ENCODE measurements at places on chromosomes 5 and 9.

GRCh38 chr9:72844440-72844768 is 108.4 kb downstream of the ALDH1A1 start:
- DNase-seq: no peak

DNA sequence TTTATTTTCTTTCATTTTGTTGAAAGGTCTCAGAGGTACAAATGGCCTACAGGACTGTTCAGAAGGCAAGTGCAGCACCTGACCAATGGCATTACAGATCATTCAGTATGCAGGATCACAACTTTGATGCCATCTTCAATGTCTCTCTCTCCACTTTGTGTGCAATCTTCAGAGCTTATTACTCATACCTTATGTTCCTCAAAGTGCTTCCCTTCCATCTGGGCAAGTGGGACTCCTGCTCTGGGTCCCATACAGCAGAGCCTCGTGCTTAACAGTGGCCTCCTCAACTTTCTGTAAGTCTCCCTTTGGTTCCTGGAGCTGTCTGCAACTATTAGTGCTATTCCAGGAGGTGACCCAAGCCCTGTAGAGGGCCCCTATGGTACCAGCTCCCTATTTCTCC is 358.4 kb upstream of the RPS23 start:
- no peak for DNase-seq

DNA sequence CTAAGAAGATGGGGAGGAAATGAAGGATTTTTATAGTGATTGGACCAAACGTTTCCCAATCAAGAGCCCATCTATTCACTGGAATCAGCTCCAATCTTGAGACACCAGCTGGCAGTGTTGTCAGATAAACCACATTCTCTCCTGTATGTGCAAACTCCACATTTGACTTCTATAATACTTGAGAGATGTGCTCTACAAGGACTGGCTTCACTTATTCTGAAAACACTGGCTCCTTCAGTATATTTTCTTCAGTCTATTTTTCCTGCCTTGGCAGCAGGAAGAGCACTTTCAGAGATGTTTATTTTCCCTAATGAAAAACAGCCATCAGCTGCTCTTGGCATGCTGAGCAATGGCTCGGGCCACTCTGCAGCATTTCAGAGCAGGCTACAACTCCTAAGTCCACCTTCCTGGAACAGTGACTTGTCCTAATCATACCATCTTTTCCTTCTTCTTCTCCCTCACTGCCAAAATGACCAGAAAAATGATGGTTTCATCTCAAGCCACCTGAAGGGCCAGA is 96.9 kb upstream of the FSTL4 start:
- no peak for DNase-seq

DNA sequence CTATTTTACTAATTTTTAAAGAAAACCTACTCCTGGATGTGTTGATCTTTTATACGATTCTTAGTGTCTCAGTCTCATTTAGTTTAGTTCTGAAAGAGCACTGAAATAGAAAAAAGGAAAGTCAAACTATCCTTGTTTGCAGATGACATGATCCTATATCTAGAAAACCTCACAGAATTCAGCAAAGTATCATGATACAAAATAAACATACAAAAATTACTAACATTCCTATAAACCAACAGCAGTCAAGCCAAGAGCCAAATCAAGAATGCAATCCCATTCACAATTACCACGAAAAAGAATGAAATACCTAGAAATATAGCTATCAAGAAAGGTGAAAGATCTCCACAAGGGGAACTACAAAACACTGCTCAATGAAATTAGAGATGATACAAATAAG is 225.8 kb upstream of the CDH18 start:
- DNase-seq: no peak

GRCh38 chr5:179762079-179762780 is 29.6 kb downstream of the MAML1 start:
- peak; percentile 11 for DNase-seq

DNA sequence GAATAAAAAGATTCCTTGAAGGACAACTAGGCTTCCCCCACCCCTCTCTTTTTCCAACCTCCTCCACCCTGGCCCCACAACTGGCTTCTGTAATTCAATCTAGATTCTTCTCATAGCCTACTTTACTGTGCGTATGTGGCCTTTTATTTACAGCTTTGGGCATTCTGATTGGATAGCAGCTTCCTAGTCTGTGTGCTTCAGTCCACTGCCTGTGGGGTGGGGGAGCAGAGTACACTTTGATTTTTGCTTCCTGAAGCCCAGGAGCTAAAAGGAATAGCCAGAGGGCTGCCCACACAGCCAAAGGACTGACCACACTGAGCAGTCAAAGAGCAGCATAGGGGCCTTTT is 30.4 kb downstream of the RUSC2 start:
- no peak for DNase-seq

DNA sequence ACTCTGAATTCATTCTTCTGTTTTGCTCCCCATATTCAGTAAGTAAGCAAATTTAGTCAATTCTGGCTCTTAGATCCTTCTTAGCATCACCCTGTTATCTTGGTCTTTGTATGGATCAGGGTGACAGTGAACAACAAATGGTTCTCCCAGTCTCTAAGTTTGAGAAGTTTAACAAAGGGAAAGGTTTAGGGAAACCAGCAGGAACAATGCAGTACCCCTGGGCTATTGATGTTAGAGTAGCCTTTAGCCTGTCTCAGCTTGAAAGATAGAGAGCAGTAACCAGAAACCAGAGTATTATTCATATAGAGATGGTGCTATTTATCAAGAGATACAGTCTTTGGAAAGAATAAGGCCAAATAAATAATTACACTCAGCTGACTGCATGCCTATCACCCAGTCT is 241.8 kb downstream of the CDH12 start:
- DNase-seq: no peak

- DNase-seq: no peak
These were observed 161.9 kb downstream of the MAPKAP1 start for GRCh38 chr9:125544988-125545651.

DNA sequence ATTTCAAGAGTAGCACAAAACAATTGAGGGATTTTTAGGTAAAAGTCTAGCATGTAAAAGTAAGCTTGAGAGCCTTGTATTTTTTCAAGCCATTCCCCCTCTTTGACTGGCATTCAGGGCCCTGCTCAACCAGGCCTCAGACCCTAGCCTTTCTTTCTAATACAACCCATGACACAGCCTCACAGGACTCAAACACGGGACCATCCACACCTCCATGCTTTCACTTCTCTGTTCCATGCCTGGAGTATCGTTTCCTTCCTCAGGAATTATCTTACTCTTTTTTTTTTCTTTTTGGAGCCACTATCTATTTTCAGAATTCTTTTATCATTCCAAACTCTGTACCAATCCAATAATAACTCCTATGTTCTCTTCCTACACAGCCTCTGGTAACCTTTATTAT is 560.2 kb upstream of the CLINT1 start:
- no peak for DNase-seq

GRCh38 chr9:38337181-38337580 is 55.3 kb upstream of the ALDH1B1 start:
- no peak for DNase-seq

DNA sequence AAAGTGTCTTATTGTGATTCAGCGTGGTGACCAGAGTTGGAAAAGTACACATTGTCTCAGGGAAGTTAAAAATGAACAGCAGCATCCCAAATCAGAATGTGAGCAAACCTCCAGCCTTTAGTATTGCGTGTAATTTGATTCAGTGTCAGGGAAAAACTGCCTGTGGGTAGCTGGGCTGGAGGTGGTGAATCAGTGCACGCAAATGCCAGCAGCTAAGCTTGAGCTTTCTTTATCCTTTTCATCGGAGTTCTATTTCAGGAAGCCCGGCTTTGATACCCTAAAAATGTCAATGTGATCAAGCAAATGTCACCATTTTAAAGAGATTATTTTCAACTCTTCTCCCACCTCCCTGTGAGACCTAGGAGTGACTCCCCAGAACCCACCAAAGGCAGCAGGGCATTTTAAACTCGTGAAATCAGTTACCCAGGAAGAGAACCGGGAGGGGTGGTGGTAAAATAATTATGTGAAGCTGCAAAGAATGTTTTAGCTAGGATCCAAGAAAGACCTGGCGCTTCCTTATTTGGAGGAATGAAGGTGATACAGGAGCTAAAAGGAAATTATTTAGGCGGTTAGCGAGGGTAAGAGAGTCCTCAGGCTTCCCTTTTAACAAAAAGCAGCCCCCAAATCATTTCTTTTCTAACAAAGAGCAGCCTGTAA is 25.7 kb upstream of the C5orf47 start:
- no peak for DNase-seq

- no peak for DNase-seq
These were observed 308.2 kb downstream of the ARL15 start for GRCh38 chr5:54001976-54002775.

DNA sequence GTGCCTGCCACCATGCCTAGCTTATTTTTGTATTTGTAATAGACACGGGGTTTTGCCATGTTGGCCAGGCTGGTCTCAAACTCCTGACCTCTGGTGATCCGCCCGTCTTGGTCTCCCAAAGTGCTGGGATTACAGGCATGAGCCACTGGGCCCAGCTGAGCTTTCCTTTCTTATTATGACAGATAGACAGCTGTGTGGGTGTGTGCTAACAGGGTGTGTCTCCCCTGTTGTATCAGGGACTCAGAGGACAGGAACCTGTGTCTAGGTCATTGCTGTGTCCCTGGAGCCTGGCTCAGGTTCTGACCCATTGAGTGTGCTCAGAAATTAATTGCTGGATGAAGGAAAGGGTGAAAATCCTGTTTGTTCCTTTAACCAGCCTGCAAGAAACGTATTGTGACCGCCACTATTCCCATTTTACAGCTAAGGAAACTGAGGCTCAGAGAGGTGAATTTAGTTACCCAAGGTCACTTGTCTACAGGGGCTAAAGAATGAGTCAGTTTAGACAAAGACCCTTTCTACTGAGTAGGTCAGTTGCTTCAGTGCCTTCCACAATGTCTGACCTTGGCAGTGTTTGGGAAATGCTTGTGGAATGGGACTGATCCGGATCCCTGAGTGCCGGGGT is 16.8 kb downstream of the NCS1 start:
- DNase-seq: no peak

DNA sequence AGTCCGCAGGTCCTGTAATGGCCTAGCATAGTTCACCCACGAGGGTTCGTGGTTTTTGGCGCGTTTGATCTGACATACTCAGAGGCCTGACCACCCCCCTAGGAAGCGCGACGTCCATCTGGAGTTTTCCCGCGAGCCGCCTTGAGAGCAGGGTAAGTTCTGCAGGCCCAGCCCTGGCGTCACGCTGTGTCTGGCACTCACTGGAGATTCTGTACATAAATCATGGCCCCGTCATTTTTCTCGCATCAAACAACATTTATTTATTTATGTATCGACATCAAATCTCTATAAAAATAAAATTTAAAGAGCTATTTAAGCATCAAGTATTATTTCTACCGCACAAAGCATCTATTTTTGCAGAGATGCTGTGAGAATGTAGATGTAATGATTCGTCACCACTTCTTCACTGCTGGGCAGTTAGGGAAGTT is 437 bp upstream of the TRIM41 start:
- no peak for DNase-seq

GRCh38 chr5:68287976-68288706 is 72.6 kb downstream of the PIK3R1 start:
- peak; percentile 59 for DNase-seq

DNA sequence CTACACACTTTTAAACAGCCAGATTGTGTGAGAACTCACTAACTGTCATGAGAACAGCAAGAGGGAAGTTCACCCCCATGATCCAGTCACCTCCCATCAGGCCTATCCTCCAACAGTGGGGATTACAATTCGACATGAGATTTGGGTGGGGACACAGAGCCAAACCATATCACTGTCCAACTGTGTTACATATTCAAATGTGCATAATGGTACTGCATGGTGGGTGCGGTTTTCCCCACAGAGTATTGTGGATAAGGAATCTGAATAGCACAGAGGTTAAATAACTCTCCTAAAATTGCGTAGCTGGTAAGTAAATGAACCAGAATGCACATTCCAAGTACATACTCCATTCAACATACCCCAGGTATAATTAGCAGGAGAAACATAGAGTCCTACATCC is 32.1 kb downstream of the CDH6 start:
- DNase-seq: no peak

DNA sequence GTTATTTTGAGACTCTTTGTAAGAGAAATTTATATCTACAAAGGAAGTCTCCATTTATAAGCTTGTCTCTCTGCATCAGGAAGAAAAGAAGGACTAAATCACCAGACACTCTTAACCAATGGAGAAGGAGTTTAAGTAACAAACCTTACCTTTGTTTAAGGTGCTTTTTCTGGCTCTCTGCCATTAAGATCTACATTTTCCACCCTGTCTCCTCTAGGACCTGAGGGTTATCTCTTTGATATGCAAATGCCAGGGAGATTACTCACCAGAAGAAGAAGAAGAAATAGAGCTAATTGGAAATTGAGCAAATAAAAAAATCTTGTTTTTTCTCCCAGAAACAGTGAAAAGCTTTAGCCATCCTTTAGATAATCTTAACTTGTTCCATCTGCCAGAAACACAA is 60.9 kb downstream of the CDKN2A start:
- DNase-seq: no peak

GRCh38 chr9:7125231-7125630 is 367.5 kb downstream of the KDM4C start:
- DNase-seq: peak; percentile 5

DNA sequence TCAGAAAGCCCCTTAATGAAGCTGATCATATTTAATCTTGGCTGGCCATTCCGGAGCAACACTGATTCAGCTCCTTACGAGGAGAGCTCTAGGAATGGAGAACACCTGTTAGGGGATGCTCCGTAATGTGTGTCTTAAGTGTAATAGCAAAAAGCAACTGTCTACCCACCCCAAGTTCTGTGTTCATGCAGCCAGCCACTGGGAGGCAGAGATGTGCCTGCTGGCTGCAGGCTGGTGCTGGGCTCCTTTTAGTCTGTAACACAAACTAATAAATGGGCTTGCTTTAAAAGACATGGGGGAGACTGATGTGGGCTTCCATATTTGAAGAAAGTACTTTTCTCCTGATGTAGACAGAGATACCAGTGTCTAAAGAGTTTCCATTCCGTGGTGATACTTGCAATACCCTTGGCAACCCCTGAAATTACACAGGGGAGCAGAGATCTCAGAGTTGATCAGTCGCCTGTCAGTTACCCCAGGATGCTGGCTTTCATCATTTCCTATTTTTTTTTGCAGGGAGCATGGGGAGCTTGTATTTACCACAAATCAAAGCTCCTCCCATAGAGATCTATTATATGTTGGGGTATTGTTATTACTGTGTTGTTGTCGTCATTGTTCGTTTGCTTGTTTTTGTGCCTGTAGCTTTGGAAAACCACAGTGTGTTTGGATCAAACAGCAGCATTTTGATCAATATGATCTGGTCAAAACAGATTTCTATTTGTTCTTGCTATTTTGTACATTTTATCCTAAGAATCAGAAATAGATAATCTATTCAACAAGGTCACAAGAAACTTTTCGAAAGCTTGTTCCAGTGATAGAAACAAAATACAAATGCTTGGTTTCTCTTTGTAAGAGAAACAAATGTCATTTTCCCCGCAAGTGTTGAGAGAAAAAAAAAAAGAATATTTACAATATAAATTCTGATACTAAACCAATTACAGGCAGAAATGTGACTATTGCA is 65.8 kb downstream of the MTX3 start:
- DNase-seq: peak; percentile 27

GRCh38 chr9:37040508-37041127 is 6.5 kb upstream of the PAX5 start:
- no peak for DNase-seq

GRCh38 chr9:96067004-96067403 is 191.5 kb downstream of the ERCC6L2 start:
- DNase-seq: no peak

Measured in activated CD4-positive, alpha-beta T cell treated with anti-CD3 and anti-CD28 coated beads, Interleukin-2, Interleukin-4, amounts not matched to agents 100 ng/mL and 50 ng/mL, durations not matched to agents 16 hours and 8 hours (primary cell).